ENCODE measurements at places on chromosomes 7 and 10.
A peak's percentile ranks its signal among the peaks of the same experiment; 100 is the strongest.

GRCh38 chr7:84060000-84060399 lies 134.6 kb downstream of the SEMA3A start:
- no peak for DNase-seq

DNA sequence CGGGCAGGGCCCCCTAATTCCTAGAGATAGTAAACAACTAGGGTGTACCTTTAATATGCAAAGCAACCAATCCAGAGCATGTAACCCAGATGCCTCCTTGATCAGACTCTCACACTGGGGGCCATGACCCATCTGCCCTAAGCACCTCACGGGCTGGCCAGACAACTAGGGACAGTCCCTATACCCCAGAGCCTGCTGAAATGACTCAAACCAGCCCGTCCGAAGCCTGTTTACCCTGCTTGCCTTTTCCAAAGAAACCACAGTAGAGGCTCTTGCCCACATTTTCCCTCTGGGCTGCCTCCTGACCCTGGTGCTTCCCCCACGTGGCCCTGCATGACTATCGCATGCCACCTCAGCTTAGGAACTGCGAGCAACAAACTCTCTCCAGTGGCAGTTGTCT lies 46.2 kb downstream of the RGS10 start:
- peak; percentile 67 for DNase-seq

- no peak for DNase-seq
Measured at GRCh38 chr7:38178695-38179344, 775 bp downstream of the STARD3NL start.

DNA sequence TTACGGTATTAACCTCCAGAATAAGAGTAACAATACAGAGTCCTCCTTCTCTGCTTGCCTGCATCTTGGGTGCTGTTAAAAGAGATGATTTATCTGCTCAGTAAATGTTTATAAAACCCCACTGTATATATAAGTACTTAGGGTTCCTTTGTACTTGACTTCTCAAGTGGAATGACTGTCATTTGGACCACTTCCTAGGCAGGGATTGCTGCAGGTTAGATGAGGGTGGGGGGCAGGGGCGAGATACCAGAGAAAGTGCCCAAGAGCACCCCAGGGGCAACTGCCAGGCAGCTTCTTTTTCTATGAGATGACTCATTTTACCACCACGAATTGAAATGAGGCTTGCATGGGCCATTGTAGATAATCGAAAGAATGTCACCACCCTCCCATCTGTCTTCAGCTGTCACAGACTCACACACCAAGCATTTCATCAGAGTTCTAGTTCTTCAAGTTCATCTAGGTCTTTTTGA lies 421.9 kb upstream of the GALNT17 start:
- DNase-seq: no peak

- DNase-seq: no peak
Measured at GRCh38 chr10:104085801-104086400, at the start of gene COL17A1. Gene COL17A1, minus strand, starts transcription at chr10:104085880. Its CDS starts 5,207 bp downstream, at chr10:104080673.

- DNase-seq: no peak
Measured at GRCh38 chr7:143299346-143299745, 11.2 kb downstream of the CASP2 start.

- no peak for DNase-seq
Measured at GRCh38 chr10:61052469-61053205, 108.7 kb upstream of the RHOBTB1 start.

DNA sequence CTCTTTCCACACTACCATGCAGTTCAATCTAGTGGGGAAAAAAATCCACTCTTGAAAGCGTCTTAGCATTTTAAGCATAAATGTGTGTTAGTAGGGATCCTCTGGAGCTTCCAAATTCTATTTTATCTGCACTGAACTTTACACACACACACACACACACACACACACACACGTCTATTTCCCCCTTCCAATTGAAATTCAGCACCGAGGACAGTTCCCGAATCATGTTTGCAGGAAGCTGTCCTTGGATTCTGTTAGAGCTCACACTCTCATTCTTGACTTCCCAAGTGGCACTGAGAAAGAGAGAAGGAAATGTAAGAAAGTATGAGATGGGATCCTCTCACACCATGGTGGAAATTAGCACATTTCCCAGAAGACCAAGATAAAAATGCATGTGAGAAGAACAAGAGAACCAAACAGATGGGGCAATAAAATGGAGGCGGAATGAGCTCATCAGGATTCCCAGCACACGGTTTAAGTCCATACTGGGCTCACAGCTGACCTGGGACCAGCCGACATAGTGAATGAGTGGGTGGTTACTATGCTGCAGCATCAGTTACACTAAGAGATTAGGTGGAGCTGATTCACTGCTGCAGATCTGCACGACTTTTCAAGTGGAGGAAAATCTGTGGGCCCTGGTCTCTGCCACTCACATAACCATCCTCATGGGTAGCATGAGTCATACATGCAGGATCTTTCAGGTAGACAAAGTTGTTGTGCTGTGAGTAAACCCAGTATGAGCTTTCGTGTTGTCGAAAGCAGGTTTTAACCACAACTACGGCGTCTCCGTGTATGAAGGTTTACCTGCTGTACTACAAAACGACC lies 3.3 kb upstream of the NPTX2 start:
- no peak for DNase-seq

- DNase-seq: no peak
Measured at GRCh38 chr7:116180302-116180701, 30.0 kb upstream of the TES start.

DNA sequence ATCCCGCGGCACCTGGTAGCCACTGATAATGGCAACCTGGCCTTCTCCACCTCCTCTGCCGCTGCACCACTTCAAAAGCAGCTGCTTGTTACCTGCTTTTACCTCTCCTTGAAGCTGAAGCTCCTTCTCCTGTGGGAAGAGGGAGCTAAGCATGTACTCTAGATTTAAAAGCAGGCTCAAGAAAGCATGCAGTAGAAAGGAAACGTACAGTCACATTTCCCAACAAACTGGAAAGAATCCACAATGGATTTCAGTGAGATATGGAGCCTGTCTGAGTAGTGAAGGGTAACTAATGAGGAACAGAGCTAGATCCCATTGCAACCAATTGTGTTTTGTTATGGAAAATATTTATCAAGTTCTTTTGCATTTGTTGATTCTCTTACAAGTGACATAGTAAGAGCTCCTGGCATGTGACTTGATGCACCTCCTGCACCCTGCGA lies 457.4 kb upstream of the GALNT17 start:
- no peak for DNase-seq

DNA sequence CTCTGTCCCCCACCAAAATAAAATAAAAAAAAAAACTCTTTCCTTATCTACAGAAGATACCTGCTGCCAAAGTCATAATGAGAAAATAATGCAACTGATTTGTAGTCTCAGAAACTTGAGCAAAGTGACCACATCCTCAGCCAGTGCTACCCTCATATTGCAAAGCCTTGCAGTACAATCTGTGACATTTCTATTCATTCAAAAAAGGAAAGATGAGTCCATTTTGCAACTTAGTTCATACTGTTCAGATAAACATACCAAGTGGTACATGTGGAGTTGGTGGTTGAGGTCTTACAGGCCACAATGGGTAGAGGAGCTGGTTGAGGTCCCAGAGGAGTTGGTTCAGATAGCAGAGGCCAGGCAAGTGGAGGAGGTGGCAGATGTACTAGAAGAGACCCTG lies 6.5 kb upstream of the EIF5AL1 start:
- DNase-seq: no peak

- DNase-seq: no peak
Measured at GRCh38 chr7:90574146-90574819, 21.8 kb upstream of the CDK14 start.

GRCh38 chr7:34282271-34282670 lies 375.7 kb upstream of the NPSR1 start:
- DNase-seq: no peak

- DNase-seq: no peak
Measured at GRCh38 chr10:50407076-50407801, 155.9 kb upstream of the ASAH2 start.

GRCh38 chr10:95814011-95814727 lies 58.2 kb downstream of the ENTPD1 start:
- DNase-seq: no peak

DNA sequence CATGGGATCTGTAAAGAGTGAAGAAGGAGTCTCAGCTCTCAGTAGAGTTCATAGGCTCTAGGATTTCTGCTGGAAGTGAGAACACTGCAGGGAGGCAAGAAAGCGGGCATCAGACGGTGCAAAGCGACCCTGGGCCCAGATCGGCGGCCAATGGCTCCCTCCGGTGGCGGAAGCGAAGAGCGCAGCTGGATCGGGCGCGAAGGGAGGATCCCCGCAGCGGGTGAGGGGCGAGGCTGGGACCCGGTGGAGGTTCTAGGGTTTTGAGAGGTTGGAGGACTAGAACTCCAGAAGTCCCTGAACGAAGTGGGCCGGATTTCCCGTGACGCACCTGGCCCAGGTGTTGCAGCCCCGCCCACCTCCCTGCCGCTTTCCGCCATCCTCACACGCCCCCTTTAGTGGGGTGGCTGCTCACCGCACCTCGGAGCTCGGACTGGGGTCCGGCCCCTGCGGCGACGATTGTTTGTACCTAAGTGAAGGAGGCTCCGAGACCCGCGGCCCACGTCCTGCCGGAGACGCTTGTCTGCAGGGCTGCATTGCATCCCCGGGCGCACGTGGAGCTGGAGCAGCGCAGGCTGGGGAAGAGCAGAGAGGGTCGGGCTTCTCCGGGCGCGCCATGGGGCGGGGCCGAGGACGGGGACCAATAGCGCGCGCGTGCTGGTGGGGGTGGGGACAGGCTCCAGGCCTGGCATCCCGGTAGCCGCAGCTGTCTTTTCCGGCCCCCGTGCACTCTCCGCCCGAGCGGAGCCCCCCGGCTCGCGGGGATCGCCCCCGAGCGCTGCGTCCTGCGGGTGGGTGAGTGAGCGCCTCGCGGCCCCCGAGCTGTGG lies at the start of gene SLC12A9:
Gene SLC12A9, plus strand, starts transcription at position 666 of the 825 bp plus-strand sequence. CDS start 1,485 bp downstream, outside the sequence.
- peak; percentile 92 for DNase-seq

GRCh38 chr7:114392686-114393085 lies 21.9 kb upstream of the FOXP2 start:
- DNase-seq: no peak

- no peak for DNase-seq
Measured at GRCh38 chr7:153641199-153641598, 411.0 kb upstream of the DPP6 start.

GRCh38 chr7:25786936-25787335 lies 365.1 kb upstream of the NFE2L3 start:
- no peak for DNase-seq

DNA sequence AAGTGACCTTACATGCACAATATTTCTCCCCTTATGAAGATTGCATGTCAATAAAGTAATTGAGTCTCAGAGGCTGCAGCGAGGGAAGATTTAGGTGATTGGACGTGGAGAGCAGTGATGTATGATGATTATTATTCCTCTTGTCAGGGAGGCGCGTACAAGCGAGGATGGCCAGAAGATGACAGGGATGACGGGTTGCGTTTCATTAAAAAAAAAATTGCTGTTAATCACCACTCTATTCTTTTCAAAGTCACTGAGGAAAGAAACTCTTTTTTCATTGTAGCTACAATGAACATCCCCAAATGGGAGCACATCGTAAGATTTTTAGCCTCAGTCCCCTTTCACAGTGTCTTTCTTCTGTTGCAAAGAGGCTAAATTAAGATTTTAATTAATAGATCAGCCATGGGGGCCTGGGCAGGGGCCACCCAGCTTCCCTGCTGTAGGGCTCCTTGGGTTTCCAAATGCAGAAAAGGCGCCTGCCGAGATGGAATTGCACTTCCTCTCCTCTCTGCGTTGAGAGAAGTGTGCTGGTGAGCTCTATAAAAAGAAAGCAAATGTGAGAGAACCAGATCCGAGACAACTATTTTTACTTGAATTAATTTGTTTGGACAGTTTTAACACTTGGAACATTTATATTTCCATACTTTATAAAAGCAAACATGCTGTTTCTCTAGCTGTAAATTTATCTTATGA lies 998.1 kb downstream of the LRMDA start:
- no peak for DNase-seq

DNA sequence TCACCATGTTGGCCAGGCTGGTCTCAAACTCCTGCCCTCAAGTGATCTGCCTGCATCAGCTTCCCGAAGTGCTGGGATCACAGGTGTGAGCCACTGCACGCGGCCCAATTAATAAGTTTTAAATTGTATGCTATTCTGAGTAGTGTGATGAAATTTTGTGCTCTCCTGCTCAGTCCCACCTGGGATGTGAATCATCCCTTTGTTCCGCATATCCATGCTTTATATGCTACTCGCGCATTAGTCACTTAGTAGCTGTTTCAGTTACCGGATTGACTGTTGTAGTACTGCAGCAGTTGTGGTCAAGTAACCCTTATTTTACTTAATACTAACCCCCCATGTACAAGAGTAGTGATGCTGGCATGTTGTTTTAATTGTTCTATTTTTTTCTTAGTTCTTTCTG lies 47.3 kb upstream of the OIT3 start:
- DNase-seq: no peak

GRCh38 chr7:88835147-88835728 lies 39.7 kb upstream of the TEX47 start:
- DNase-seq: no peak

DNA sequence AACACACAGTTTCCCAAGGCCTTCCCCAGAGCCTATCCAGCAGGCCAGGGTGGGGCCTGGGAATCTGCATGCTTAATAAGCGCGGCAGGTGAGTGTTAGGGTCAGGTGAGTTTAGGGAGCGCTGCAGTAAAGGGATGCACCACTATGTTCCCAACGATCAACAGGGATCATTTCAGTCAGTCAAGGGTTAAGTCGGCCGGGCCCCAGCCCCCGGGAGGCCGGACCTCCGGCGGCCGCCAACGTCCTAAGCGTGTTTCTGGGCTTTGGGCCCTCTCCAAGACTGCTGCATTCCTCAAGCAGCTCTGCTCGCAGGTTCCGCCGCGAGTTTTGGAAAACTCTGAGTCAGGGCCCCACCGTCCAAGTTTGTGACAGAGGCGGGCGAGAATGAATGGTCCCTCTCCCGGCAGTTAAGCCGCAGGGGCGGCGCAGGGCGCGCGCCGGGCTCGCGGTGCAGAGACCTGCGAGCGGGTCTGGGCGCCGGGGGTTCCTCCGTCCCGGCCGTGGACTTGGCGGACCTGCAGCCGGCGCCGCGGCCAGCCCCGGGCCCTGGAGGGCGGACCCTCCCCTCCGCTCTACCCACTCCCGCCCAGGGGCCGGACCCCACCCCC lies 81.6 kb downstream of the ARHGAP22 start:
- no peak for DNase-seq
